ENCODE measurements at places on chromosomes 2 and 18.

DNA sequence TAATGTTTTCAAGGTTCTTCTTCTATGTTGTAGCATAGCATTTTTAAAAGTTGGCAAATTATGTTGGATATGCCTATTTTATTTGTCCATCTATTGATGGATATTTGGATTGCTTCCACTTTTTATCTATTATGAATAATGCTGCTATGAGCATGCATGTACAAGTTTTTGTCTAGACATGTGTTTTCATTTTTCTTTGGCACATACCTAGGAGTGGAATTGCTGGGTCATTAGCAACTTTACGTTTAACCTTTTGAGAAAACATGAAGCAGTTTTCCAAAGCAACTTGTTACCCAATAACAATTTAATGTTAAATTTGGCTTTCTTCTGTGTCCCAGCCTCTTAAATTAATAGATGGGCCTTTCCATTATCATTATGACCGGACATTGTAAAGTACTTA is 30.3 kb downstream of the DNAH6 start:
- DNase-seq: no peak

DNA sequence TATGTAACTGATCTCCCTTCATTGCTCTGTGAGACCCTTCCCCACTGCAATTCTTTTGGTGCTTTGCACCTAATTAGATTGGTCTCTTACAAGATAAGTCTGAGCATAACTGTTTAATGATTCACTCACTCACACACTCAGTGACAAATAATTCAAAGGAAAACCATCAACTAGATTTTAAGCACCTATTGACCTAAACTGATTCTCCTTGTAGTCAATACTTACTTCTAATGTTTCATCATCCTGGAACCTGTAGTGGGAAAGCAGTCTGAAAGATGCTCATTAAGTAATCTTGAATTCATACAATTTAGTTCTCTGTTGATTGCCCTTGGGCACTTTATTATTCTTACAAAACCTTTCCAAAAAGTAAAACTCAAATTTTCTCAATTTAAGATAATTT is 74.3 kb upstream of the COL5A2 start:
- DNase-seq: no peak

GRCh38 chr18:48575301-48575657 is 36.4 kb downstream of the CTIF start:
- DNase-seq: no peak

DNA sequence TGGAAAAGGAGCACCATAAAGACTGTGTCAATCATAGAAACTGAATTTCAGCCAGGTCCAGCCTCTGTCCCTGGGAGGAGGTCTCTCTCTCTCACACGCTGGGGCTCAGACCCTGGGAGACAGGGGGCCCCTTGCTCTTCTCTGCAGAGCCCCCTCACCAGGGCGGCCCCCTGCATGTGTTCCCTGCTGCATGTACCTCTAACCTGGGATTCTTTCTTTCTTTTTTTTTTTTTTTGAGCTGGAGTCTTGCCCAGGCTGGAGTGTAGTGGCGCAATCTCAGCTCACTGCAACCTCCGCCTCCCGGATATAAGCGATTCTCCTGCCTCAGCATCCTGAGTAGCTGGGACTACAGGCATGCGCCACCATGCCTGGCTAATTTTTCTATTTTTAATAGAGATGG is 46.5 kb downstream of the TPO start:
- DNase-seq: peak; percentile 24

Data from suprapubic skin (tissue), 4 donors.